ENCODE measurements at places on chromosomes 11 and 22. TPM values are rescaled to one million over a fixed set of nuclear protein-coding genes. Genes with fewer than 3 reads are reported as not detected.
A peak's percentile ranks its signal among the peaks of the same experiment; 100 is the strongest.

The PAX6 gene
- polyA plus RNA-seq: not detected

The MRGPRE gene
- polyA plus RNA-seq: not detected

The C11orf42 gene
- not detected for polyA plus RNA-seq

The SERPINH1 gene
- 2.1 TPM for polyA plus RNA-seq

DNA sequence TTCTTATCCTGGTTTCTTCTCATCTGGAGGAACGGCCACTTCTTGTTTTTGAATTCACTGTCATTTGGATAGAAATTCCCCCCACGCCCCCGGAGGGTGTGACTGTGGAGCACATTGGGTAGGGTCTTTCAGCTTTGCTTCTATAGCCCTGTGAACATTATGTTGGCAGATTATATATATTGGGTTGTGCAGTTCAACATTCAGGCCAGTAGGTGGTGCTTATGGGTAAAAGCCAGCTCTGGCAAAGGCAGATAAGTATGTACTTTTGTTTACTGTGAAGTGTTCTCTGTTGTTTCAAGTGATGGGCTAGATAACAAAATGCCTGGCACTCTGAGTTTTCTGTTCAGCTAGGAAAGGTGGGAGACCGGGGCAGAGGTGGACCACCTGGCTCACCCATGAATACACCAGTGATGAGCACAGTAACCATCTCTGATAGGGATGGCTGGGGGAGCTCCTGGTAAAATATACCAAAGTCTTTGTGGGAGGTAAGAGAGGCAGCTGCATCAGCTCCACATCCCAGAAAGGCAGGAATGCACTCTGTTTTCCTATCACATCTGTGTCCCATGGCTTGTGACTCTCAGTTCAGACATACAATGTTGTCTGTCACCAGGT lies 1348.2 kb upstream of the RAG2 start:
- DNase-seq: no peak

DNA sequence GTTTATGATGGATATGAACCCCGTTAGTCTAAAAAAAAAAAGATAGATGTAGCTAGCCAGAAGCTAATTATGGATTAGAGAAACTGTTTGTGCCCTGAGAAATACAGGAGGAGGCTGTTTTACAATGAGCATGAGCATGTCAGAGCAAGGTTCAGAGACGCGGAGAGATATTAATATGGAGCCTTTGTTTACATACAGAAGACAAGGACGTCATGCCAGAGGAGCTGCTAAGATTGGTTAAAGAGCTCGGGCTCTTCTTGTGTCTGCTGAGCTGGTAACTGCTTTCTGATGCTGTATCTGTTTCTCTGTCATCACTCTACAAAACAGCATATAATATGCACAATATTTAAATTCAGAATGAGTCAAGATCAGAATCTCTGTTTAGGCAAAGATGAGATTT lies 24.9 kb upstream of the CCDC89 start:
- no peak for DNase-seq

- DNase-seq: no peak
Measured at GRCh38 chr11:98979205-98979604, 41.5 kb upstream of the CNTN5 start.

GRCh38 chr11:88849368-88849767 lies 216.4 kb downstream of the GRM5 start:
- no peak for DNase-seq

DNA sequence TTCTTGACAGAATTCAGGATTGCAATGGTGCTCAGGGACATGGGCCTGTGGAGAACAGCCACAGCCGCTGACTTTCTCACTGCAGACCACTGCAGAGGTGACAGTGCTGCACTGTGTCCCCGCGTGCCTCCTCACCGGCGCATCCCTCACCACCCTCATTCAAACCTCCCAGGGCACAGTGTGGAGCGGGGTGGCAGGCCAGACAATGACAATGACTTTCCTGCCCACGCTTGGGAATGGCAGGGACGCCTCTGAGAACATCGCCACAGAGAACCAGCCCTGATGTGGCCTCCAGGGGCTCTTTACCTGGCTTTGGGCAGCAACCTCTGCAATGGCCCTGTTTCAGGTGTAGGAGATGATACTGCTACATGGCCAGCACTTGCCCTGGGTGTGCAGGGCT lies 65.7 kb downstream of the NCAPD3 start:
- no peak for DNase-seq

- DNase-seq: no peak
Measured at GRCh38 chr11:72048766-72049460, 31.4 kb downstream of the NUMA1 start.

GRCh38 chr11:93801366-93801765 lies 17.3 kb downstream of the MED17 start:
- DNase-seq: no peak

DNA sequence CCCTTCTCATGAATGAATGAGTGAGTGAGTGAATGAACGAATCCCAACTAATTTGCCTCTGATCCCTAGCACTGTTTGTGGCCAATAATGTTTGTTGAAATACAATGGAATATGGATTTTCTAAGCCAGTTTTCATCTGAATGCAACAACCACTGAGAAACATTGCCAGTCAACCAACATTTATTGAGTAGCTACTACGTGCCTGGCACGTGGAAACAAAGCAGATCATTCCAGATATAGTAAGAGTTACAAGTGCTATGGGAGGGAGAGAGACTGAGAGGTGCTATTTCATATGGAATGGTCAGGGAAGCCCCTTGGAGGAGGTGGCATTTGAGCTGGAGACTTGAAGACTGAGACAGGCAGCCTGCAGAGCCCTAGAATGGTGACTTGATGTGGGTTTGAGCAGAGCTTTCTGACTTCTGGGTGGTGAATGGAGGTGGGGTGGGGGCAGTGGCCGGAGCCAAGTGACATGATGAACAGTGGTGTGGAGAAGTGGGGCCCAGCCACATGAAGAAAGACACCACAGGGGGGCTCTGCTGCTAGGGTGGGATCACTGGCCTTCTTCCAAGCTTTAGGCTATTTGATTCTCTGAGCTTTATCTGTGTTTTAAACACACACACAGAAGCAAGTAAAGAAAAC lies 35.1 kb upstream of the SMTN start:
- no peak for DNase-seq

- DNase-seq: no peak
Measured at GRCh38 chr22:37932401-37932800, 21.0 kb downstream of the C22orf23 start.

DNA sequence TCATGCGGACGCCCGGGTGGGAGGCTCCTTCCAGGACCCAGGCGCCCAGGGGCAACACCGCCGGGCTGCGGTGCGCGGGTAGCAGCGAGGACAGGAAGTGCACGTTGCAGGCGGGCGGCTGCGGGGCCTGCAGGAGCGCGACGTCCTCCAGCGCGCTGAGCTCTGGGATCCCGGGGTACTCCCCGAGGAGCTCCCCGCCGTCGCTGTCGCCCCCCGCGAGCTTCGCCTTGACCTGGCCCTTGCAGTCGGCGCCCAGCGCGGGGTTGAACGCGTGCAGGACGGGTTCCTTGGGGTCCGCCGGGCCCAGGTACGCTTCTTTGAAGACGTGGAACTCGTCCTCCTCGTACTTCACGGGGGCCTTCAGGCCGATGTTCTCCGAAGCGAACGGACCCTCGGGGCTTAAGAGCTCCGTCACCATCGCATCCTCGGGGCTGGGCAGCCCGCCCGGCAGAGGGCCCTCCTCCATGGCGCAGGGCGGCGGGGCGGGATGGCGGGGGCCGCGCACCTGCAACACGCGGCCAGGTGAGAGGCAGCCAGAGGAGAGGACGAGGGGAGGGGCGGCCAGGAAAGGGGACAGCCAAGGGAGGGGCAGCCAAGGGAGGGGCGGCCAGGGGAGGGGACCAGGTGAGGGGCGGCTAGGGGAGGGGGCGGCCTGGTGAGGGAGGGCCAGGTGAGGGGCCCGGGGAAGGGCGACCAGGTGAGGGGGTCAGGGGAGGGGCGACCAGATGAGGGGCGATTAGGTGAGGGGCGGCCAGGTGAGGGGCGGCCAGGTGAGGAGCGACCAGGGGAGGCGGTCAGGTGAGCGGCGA lies 921 bp downstream of the TESMIN start:
- DNase-seq: peak; percentile 19

Data from CD14-positive monocyte (primary cell).